ENCODE measurements at places on chromosomes 4 and X.
A peak's percentile ranks its signal among the peaks of the same experiment; 100 is the strongest.

DNA sequence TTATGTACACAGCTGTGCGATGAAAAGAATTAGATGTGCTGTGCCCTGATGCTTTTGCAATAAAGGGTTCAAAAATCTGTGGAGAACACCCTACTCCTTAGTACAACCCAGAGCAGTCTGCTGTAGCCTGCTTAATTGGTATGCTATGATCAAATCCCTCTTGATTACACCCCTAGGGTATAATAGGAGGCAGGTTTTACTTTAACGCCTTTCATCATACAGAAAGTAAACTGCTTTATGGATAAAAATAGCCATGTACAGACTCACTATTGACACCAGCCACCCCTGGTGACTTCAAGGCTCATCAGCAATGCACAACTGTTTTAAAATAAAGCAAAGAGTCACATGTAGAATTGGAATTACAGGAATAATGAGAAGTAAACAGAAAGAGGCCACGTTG lies 315.3 kb downstream of the DMD start:
- no peak for DNase-seq

- DNase-seq, result no peak
Measured at GRCh38 chr4:98642991-98643426, 15.4 kb downstream of the TSPAN5 start.

DNA sequence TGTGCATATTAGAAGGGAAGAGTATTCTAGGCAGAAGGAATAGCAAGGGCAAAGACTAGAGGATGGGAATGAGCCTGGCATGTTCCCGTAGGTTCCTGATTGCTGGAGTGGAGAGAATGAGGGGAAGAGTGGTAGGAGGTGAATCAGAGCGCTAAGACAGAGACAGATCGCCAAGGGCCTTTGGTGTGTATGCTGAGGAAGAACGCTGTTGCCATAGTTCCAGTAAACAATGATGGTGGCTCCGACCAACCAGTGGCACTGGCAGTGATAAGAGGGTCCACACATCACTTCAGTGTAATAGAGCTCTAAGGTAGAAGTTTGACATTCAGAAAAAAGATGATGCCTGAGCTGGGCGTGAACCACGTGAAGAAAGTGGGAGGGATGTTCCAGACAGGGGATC lies 966 bp downstream of the TBC1D25 start:
- no peak for DNase-seq

DNA sequence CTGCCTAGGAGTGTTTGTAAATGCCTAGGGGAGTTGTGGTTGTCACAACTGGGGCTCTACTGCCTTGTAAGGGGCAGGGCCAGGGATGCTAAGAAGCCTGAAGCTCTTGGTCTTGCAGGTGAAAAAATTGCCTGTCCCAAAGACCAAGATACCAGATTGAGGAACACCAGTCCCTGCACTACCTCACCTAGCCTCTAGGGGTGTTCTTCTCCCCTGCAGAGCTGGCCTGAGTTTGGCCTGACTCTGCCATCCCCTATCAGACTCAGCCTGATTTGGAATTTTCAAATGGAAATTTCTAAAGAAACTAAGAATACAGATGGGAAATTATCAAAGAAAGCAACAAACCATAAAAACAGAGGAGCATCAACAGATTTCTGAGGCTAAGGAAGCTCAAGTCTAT lies 90.4 kb downstream of the ZC4H2 start:
- DNase-seq, result no peak

GRCh38 chrX:100625985-100626491 lies 10.6 kb downstream of the TSPAN6 start:
- no peak for DNase-seq

DNA sequence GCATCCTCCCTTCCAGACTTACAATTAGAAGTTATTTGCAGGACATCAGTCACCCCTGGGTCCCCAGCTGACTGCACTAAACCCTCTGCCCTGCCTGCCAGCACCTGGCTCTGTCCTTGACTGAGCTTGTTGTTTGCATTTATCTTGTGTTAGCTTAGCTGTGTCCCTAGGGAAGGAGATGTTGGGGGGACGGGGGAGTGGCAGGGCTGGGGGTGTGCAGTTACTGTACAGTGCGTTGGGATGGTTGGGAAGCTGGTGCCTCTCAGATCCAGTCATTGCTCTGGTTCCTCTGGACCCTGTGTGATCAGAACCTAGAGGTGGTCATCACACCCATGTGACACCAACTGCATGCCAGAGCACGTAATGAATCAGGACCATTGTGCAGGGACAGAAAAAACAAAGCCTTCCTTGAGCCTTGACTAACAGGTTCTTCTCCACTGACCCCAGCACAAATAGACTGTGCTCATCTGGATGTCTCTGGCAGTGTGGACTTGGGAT lies 32.7 kb upstream of the PROM1 start:
- no peak for DNase-seq

DNA sequence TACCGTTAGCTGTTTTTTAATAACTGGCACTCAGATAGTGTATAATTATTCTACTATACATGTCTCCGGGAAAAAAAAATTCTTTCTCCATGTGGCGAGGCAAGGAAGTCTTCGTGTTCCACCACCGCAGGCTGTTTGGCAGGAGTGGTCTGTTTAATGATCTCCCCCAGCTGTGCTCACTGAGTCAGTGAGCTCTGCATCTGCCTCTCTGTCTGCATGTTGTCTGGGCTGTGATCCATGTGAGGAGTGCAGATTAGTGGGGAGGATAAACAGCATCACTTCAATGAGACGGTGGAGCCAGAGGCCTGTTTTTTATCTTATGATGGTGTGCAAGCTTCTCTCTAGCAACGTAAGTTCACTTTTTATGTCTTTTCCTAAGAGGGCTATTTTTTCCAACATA lies 69.8 kb downstream of the RPS3A start:
- no peak for DNase-seq

DNA sequence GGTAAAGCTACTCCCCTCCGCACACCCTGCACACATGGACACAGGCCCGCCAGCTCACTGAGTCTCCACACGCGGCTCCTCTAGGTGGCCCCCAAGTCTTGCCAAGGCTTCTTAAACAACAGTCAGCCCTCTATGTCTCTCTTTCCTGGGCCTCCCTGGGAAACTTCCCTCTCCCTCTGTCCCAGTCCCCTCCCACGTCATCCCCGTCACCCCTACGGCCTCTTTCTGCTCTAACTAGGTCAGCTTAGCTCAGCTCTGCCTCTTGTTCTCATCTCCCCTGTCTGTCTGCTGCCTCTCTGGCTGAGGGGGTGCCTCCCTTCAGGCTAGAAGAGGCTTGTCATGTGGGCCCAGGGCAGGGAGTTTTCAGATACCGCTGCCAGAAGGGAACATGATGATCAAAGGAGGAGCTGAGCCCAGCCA lies 38.8 kb downstream of the SEPTIN6 start:
- DNase-seq, result no peak

DNA sequence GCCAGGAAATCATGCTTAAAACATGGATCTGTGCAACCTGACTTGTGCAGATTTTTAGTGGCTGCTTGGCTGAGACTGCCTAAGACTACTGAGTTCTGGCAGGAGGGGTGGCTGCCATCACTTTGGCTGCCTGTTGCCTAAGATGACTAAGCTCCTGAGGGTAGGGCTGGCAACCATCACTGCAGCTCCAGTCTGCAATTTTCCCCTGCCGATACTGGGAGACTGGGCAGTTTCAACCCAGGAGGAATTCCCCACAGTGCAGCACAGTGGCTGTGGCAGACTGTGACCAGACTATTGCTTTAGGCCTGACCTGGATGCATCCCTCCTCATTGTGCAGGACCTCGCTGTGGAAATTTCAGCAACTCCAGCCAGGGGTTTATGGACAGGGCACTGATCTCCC lies 544.9 kb downstream of the ANKRD50 start:
- no peak for DNase-seq

GRCh38 chr4:98939892-98940298 lies 11.0 kb upstream of the EIF4E start:
- no peak for DNase-seq

DNA sequence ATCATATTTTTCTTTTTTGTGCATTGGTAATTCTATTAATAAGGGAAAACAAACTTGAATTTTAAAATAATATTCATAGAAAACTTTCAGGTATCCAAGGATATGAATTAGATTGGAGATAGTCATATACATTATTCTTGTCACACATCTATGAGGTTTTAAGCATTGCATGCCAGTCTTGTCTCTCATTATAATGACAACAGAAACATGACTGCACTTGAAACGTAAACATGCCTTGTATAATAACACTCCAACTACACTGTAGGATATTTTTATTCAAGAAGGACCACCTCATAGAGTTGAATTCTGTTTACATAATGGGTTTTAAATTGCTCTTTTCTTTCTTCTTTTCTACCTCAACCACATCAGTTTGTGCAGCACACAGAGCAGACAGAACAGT lies 104.5 kb downstream of the DCAF8L2 start:
- DNase-seq, result no peak

DNA sequence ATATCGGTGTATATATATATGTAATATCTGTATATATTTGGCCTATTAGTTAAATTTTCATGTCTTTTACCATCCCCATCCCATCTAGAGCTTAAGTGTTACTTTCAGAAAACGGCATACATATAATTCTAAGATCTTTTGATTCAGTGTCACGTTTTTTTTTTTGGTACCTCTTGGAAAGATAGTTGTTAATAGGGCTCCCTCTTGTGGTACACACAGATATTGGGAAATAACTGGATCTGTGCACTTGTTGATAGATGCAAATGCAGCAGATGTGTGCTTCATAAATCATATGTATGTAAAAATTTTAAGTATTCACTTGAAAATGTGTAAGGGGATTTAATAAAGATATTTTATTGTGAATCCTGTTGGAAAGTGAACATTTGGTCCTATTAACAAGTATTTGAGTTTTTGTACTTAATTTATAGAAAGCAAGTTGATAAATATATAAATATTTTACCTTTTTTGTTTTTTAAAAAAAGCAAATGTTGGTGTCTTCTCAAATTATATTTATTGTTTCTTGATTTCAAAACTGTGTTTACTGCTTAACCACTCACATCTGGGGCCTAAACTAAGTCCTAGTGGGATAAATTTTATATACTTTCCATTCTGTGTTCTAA lies 74.7 kb downstream of the PAQR3 start:
- DNase-seq, result peak; percentile 12

DNA sequence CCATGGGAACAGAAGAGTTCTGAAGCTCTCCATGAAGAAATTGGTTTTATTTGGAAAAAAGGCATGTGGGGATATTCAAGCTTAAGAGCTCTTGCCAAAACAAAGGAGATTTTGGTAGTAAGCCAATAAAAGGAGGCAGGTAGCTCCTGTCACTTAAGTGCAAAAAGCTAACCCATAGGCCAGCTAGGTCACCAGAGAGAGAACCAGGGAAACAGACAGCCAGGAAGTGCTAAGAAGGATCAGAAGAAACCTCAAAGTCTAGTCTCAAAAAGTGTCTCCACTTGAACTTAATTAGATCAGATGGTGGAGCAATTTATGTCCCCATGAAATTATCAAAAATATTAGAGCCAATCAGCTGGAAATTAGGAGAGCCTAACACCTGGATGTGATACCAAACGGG lies 49.2 kb downstream of the CD40LG start:
- DNase-seq, result no peak

- no peak for DNase-seq
Measured at GRCh38 chr4:153948041-153948440, 159.2 kb upstream of the SFRP2 start.

- no peak for DNase-seq
Measured at GRCh38 chr4:3317011-3317655, 24.3 kb downstream of the RGS12 start.

DNA sequence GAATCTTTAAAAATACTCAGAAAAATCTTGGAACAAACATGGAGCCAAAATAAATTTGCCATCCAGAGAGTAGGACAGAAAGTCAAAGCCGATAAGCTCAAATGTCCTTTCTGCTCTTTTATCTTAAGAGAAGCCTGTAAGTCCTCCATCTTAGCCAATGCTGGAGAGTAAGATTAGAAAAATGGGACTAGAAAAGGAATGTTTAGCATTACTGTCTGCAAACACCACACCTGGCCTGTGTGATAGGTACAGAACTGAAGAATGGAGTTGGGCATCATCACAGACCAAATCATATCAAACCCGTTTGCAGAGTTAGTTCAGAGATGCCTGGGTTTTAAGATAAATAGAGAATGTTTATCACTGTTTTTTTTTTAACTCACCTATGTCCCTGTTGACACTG lies 10.5 kb upstream of the SLC39A8 start:
- DNase-seq, result no peak

GRCh38 chr4:132587626-132588025 lies 561.5 kb upstream of the PCDH10 start:
- DNase-seq, result no peak

DNA sequence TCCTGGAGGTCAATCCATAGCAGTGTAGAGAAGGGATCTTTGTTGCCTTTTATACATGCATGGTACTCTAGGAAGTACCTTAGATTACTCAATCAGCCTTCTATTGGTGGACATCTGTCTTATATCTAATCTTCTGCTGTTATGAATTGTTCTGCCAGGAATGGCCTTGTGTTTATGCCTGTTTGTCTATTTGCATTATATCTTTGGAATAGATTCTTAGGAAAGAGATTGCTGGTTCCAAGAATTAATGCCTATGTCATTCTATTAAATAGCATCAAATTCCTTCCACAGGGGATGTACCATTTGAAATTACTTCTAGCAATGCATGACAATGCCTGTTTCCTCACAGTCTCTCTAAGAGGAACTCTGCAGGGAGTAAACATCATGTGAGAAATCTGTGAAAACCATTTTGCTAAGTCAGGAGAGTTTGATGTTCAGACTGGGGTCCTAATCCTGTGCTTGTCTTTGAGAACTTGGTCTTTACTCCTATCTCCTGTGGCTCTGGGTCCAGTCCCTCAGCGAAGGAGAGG lies 42.5 kb downstream of the BEX3 start:
- DNase-seq, result no peak

DNA sequence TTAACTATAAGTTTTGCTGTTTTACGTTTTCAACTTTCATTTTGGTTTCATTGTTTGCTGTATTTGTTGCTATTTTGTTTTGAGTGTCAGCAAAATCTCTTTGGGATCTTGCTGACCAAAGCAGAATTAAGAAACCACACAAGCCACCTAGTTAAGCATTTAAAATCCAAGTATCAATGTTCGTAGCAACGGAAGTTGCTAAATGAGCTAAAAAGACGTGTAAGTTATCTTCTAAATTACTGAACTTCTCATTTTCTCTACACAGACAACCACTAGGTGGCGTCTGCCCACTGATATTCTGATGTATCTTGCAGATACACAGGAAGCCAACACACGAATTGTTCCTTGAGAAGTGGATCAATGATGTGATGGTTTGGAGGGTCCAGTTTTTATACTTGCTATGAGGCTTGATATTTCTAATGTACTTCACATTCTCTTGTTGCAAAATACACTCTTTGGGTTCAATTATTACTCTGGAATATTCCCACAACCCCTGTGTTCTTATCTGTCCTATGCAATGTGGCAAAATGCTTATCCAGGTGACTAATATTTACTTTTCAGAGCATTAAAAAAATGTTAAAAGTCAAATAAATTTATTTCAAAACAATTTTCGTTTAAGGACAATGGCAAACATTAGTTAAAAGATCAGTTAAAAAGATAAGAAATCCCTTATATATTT lies 250.5 kb downstream of the TECRL start:
- DNase-seq, result peak; percentile 32

DNA sequence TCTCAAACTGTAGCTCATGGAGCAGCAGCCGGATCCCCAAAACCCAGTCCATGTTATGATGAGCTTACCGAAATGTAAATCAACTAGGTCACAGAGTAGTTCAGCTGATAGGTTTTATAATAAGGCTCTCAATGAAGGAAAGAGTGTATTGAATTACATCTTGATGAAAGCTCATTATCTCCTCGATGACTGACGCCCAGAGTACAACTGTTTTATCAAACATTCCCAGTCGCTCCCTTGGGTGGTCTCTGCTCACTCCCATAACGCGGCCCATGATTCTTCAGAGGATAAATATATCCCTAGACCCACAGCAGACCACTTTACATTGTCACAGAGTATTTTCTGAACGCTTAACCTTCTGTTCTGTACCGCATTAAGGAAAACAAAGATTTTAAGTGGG lies 452.3 kb upstream of the GALNT7 start:
- no peak for DNase-seq
